ENCODE measurements at places on chromosomes 6 and 20.
A peak's percentile ranks its signal among the peaks of the same experiment; 100 is the strongest.

- no peak for DNase-seq
Observed at GRCh38 chr20:6802227-6802626, 34.7 kb downstream of the BMP2 start.

DNA sequence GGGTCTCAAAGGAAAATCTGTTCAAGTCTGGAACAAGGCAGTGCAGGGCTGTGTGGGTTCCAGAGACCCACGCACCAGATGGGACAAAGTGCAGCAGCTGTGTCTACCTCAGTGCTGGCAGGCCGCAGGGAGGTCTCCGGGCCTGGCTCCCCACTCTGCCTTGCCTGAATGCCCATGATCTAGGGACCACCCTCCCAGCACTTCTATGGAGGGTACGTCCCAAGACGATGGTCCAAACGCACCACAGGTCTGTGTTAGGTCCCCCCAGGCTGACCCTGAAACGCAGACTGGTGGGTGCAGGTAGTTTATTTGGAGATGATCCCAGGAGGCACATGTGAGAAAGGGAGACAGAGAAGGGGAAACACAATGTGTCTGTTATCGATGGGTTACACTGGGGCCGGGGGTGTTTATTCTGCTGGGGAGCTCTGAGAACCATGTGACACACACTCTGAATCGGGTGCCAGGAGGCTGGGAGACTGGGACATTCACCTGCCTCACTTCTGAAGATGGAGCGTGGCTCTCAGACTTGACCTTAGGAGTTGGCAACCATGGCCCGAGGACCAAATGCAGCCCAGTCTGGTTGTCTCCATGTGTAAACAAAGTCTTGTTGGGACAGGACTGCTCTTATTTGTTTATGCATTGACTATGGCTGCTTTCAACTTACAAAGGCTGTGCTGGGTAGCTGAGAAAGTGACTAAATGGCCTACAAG lies 21.7 kb downstream of the CST9L start:
- DNase-seq: no peak

- DNase-seq: no peak
Observed at GRCh38 chr6:167738386-167738785, 88.3 kb upstream of the AFDN start.

GRCh38 chr6:43966853-43967718 lies 160.2 kb downstream of the MRPL14 start:
- no peak for DNase-seq

GRCh38 chr6:42338744-42339222 lies 112.9 kb downstream of the TRERF1 start:
- DNase-seq: no peak

DNA sequence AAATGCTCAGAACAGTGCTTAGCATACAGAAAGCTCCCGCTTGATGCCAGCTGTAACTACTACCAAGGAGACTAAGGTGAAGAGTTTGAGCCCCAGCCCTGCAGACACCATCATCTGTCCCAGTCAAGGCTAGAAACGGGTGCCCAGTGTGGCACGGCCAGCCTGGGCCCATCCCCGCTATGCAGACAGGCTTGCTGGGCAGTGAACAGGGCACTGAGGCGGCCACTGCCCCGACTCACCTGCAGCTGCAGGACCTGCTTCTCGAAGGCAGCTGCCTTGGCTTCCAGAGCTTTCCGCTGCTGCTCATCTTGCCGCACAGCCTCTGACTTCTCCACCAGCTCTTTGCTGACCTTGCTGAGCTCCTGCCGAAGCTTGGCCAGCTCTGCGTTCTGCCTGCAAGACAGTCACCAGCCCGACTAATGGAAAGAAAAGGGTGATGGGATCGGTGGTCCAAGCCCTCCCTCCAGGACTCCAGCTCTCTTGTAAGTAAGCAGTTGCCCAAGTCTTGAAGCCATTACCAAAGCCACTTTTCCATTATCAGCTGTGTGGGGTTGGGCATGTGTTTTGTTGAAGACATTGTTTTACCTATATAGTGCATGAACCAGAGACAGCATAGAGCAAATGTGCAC lies 48.7 kb downstream of the RRBP1 start:
- DNase-seq: no peak

- DNase-seq: no peak
Observed at GRCh38 chr20:25574411-25574810, 10.9 kb downstream of the NINL start.

GRCh38 chr6:23040899-23041298 lies 471.5 kb downstream of the HDGFL1 start:
- DNase-seq: no peak

DNA sequence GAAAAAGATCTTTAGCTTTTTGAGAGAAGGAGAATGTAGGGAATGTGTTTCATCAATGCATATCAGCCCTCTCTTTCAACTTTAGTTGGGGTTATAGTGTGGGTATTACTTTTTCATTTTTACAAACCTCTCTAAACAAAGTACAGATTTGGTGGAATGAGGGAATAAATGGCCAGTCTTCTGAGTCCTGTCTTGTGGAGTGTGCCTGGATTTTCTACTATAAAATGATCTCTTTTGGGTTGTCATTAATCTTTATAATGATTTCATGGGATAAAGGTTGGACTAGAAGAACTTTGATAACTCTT lies 209.3 kb downstream of the RNF144B start:
- DNase-seq: no peak

GRCh38 chr6:139343052-139343750 lies 31.2 kb downstream of the CITED2 start:
- no peak for DNase-seq

DNA sequence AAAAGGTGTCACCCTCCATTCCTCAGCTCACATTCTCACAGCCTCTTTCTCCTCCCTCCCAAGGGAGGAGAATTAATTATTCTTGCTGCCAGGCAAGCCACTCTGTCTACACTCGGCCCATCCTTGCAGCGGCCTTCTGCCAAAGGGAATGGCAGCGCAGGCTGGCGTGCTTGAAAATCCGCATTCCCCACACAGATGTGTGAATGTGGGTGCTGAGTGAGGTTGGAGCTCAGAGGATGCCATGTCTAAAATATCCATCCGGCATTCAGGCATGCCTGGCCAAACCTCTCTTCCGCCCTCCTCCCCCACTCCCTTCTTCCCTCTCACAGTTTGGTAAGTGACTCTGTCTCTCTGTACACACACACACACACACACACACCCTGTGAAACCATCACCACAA lies 27.7 kb downstream of the PNPLA1 start:
- no peak for DNase-seq

- no peak for DNase-seq
Observed at GRCh38 chr6:90217506-90218127, 79.0 kb downstream of the BACH2 start.

- DNase-seq: no peak
Observed at GRCh38 chr6:149289192-149289781, 28.2 kb upstream of the TAB2 start.

GRCh38 chr6:54291738-54292137 lies 16.5 kb upstream of the TINAG start:
- DNase-seq: no peak

DNA sequence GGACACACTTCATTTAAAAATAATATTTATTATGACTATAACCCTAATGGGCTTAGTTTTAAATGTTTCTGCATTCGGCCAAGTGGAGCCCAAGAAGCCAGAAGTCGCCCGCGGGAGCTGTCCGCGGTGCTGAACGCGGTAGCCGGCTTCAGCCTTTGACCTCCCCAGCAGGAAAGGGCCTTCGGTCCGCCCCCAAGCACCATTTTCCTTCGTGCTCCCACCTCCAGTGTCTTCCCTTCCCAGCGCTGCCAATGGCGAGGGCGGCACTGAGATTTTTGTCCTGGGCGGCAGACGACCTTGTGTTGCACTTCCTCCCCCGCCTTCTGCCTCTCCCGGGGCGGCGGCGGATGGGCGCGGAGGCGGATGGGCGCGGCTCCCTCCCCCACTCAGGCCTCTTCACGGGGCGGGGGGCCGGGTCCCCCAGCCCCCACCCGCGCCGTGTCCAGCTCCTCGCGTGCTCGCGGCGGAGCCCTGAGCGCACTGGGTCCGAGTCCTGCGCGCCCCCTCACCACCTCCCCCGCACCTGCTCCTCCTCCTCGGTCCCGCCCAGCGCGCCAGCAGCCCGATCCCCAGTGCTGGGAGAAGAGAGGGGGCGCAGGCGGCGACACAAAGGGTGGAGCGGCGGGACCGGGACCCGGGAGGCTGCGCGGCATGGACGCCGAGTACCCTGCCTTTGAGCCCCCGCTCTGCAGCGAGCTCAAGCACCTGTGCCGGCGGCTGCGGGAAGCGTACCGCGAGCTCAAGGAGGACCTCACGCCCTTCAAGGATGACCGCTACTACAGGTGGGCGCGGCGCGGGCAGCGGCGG lies 23.6 kb upstream of the TMEM181 start:
- peak; percentile 71 for DNase-seq

DNA sequence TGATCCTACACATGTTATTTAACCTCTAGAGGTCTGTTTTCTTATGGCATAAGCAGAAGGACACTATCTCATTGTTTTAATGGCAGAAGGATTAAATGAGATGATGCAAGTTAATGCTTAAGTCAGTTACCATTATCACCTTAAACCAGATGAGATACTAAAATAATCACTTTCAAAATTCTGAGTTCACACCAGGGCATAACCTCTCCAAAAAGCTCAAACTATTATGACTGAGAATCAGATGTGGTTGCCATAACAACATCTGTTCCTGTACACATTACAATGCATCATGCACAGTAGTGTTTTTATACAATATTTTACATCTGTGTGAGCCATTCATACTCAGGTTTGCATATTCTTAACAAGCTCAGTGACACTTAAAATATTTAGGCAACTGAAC lies 10.2 kb downstream of the ADNP start:
- DNase-seq: no peak

- no peak for DNase-seq
Observed at GRCh38 chr20:45817376-45818194, 5.1 kb downstream of the UBE2C start.

GRCh38 chr20:31835977-31836852 lies 9.2 kb downstream of the FOXS1 start:
- no peak for DNase-seq

- DNase-seq: peak; percentile 23
Observed at GRCh38 chr6:41846666-41847237, 48.4 kb downstream of the USP49 start.

- DNase-seq: no peak
Observed at GRCh38 chr6:45212976-45213375, 115.2 kb upstream of the RUNX2 start.

DNA sequence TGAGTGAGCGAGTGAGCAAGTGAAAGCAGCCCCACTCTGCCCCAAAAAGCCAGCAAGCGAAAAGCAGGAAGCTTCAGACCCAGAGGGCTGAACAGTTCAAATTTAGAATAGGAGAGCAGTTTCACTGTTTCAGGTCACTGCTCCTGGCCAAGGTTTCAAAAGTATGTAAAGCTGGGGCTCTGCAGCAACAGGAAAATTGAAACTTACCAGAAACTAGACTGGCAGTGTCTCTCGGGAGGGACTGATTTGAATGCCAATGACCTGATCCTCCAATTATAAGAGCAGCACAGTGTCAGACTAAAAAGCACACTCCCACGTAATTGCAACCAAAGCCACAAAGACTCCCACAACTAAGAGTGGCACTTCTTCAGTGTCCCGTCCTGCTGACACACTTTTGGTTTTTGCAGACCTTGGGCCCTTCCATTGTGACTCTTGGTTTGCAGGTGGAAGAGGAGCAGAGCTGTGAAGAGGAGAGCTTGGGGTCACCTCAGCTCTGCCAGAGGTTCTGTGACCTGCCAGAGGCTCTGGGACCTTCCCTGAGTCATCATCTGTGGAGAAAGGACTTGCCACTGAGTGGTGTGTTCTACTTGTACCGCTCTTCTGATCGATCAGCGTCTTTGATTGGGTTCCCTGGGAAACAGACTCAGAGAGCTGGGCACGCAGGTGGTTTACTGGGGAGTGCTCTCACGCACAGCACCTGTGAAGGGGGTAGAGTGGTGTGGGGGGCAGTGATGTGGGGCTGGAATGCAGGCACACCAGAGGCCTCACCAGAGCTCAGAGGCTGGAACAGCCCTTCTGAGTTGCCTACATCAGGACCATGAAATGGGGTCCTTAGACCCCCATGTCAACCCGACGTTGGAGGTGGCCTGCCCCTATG lies 52.7 kb upstream of the PTGIS start:
- DNase-seq: no peak

- no peak for DNase-seq
Observed at GRCh38 chr20:49990271-49990720, 7.5 kb downstream of the SNAI1 start.

GRCh38 chr6:7802662-7803061 lies 76.8 kb downstream of the BMP6 start:
- DNase-seq: no peak

DNA sequence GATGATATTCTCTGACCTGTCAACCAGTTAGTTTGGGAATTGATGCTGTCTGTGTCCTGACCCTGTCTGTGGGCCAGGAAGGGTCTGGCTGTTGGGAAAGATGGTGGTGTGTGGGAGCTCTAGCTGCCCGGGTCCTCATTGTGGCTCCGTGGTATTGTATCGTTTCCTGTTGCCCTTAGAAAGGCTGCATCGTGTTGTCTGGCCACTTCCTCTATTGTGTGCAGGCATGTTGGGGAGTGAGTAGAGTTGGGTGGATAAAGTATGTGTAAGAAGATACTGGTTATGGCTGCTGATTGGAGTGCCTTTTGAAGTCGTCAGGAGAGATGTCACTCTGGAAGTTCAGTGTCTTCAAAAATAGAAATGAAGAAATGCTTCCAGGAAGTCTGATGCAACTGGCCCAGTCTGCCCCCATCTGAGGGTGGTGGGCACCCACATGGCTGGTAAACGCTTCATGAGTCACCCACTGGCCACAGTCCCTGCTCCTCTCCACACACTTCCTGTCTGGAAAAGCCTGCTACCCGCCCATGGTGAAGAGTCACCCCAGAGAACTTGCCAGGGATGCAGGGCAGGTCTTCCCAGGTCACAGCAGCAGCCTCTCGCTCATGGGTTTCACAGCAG lies 27.9 kb downstream of the PPARD start:
- DNase-seq: no peak

- no peak for DNase-seq
Observed at GRCh38 chr20:18466574-18466893, 296 bp downstream of the DZANK1 start.

DNA sequence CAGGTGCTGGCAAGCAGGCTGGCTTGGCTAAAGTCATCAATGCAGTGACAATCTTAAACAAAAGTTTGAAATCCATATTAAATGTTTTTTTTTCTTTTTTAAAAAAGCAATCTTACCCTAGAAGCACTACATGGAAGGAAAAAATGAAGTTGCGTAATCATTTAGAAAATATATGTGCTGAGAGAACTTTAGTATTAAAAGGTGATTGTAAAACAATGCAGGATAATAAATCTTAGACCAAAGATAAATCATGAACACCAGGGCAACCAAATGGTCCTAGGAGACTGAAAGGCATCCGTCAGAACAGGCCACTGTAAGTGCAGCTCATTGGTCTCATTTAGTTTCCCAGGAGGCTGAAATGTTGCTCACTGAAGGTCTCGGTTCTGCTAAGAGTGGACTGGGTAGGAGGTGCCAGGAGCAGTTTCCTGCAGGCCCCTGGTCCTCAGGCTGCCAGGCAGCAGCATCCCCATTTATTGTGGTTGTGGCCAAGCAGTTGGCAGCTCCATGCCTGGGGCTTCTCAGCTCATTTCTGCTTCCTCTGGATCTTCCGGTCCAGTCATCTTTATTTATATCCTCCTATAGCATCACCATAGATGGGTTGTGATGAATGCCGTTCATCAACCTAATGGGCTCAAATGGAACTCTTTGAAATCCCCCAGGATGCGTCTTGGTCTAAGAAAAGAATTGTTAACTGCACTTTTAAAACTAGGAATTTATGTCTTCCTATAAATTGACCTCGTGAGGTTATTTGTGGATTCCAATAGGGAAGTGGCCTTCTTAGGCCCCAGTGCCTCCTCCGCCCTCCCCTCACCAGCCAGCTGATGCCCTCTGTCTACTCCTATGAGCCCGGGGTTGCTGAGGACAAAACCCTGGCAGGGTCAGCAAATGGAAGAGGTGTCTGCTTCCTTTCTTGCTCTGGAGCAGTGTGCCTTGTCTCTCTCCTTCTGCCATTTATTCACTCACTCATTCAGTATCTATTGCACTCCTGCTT lies 269.0 kb downstream of the UST start:
- no peak for DNase-seq
